BE2C (cell line): ENCODE measurements at places on chromosomes 4 and X.

DNA sequence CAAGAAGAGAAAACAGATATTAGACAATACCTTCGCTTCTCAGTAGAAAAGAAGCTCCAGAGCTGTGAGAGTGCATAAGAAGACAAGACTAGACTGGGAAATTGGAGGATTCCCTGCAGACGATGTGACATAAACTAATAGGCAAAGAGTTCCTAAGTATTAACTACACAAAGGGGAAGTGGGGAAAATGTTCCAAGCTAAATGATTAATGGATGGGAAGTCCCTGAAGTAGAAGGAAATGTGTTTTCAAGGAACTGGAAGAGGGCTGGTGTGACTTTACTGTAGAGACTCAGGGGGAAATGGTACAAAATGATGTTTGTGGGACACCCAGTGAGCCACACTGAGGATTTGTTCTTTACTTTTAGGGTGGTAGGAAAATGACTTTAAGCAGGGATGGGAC is 69.7 kb upstream of the DCLK2 start:
- no peak for DNase-seq

GRCh38 chr4:6029254-6029653 is 11.0 kb upstream of the C4orf50 start:
- no peak for DNase-seq

- DNase-seq: peak; percentile 77
Measured at GRCh38 chr4:6229095-6229494, 28.7 kb upstream of the JAKMIP1 start.

GRCh38 chr4:43348591-43348990 is 456.1 kb downstream of the GRXCR1 start:
- no peak for DNase-seq

DNA sequence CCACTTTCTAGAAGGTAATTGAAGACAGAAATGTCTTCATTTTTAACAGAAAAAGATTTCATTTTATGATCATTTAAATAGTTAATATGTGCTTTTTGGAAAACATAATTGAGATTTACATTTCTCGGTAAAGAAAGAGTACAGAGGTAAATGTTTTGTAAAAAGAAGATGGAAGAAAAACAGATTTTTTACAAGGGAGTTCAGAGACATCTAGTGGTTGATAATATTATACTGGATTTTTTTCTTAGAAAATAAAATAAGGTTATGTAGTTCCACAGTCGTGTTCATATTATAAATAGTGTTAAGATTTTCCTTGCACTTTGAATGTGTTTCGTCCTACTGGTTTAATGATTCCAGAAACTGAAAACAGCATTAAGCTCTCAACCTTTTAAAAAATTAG is 60.6 kb downstream of the SMARCA1 start:
- no peak for DNase-seq

- DNase-seq: no peak
Measured at GRCh38 chrX:6026429-6026828, 202.2 kb downstream of the NLGN4X start.

DNA sequence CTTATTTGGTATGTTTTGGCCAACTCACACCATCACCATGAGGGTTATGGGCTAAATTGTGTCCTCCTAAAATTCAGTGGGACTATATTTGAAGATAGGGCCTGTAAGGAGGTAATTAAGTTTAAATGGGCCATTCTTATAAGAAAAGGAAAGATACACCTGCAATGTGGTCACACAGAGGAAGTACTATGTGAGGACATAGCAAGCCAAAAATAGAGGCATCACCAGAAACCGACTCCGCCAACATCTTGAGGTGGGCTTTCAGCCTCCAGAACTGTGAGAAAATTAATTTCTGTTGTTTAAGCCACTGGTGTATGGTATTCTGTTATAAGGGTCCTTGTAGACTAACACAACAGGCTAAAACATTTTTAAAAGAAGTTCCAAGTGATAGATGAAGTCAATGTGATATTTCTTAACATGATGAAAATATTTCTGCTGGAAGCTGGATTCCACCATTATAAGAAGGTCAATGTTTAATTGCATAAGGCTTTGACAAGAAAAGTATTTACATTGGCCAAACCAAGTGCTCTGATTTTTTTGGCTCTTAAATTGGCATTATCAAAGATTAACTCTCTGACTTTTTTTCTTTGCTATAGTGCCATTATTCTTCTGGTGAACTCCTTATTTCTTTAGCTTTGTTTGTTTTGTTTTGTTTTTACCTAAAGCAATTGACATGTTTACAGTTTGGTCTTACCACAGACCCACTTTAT is 540.9 kb downstream of the PPARGC1A start:
- no peak for DNase-seq

DNA sequence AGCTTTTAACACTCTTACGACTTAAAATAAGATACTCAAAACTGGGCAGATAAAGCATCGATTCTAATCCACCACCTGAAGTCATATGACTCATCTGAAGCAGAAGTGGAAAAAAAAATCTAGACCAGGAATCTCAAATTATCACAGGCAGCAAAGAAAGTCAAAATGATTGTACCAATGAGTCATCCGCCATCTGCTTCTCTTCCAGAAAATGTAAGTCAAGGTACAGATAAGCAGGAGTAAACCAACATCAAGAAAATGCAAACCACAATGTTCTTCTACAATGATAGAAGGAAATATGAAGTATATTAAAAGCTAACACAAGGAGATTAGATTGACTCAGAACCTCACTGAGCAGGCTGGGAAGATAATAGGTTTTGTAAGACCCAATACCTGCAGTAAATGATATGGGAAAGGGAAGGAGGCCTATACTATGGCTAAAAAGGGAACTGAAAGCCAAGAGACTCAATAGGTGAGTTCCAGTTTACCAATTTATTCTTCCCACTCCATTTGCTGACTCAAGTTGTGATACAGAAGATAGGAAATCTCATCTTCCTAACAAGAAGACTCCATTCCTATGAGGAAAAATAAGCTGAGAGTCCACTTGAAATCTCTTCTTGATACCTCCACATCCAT is 88.4 kb upstream of the TET2 start:
- DNase-seq: no peak
